ENCODE measurements at places on chromosomes 16 and 17.

GRCh38 chr16:26214581-26215174, 522.9 kb downstream of the HS3ST4 start:
- no peak for DNase-seq

GRCh38 chr16:9971907-9972306, 210.3 kb downstream of the GRIN2A start:
- DNase-seq = no peak

DNA sequence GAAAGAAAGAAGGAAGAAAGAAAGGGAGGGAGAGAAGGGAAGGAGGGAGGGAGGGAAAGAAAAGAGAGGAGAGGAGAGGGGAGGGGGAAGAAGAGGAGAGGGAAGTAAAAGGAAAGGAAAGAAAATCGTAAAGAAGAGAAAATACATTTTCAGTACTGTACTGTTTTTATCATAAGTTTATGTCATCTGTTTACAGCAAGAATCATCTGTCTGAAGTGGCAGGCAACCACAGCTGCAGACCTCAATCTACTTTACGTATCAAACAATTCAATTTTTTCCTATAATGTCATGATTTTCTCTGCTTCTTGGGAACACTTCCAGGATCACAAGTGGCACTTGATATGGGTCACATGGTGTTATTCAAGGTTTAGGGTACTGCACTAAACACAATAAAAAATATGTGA, 58.3 kb downstream of the USP32 start:
- no peak for DNase-seq

- no peak for DNase-seq
Measured at GRCh38 chr17:33192951-33193911, 99.9 kb downstream of the ASIC2 start.

DNA sequence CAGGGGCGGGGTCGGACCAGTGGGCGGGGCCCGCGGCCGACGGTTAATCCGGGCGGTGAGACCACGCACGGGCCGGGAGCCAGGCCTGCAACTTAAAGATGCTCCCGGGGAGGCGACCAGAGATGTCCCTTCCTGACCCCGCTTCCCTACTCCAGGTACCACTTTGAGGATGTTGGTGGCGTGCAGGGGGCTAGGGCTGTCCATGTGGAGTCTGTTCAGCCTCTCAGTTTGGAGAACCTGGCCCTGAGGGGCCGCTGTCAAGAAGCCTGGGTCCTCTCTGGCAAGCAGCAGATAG, 580 bp downstream of the RANGRF start:
- DNase-seq = no peak

- DNase-seq = no peak
Measured at GRCh38 chr16:57797526-57798266, 4.6 kb downstream of the KIFC3 start.

- no peak for DNase-seq
Measured at GRCh38 chr17:21379080-21379711, 3.0 kb downstream of the KCNJ12 start.

GRCh38 chr16:67456391-67457081, 24.4 kb downstream of the ATP6V0D1 start:
- DNase-seq = no peak

GRCh38 chr17:56960596-56961538, at the start of gene COIL:
Gene COIL (minus strand): TSS chr17:56961050. CDS start chr17:56961019, 31 bp downstream.
- DNase-seq = peak; percentile 97

- DNase-seq = no peak
Measured at GRCh38 chr16:4500272-4500671, 24.1 kb downstream of the HMOX2 start.

- DNase-seq = no peak
Measured at GRCh38 chr17:56639517-56639916, 46.0 kb downstream of the NOG start.

DNA sequence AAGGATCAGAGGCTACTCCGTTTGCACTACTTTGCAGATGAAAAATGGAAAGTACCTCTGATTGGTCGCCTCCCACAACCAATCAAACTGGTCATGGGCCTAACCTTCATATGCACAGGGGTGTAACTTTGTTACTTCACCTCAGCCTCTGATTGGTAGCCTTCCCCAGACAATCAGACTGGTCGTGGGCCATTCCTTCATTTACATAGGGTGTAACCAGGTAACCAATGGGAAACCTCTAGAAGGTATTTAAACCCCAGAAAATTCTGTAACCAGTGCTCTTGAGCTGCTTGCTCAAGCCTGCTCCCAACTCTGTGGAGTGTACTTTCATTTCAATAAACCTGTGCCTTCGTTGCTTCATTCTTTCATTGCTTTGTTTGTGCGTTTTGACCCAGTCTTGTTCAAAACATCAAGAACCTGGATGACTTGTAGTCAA, 39.2 kb upstream of the USP22 start:
- DNase-seq = no peak

GRCh38 chr16:6232056-6232455, 1100.6 kb upstream of the RBFOX1 start:
- DNase-seq = no peak

DNA sequence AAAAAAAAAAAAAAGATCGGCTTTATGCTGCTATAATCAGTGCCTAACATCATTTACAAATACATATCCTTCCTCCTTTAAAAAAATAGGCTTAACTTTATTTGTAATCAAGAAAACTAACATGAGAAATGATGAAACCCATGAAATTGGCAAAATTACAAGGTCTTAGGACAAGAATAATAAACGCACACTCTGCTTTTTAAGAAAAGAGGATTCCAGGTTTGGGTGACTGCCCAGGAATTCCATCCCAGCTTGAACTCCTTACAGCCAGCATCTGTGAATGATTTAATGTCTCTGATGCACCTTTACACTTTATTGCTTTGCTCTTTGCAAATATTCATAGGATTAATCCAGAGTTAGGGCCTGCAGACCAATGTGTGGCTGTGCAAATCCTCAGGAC, 196.0 kb downstream of the CBLN1 start:
- no peak for DNase-seq

GRCh38 chr17:18344021-18344420, 19.3 kb downstream of the SHMT1 start:
- no peak for DNase-seq

DNA sequence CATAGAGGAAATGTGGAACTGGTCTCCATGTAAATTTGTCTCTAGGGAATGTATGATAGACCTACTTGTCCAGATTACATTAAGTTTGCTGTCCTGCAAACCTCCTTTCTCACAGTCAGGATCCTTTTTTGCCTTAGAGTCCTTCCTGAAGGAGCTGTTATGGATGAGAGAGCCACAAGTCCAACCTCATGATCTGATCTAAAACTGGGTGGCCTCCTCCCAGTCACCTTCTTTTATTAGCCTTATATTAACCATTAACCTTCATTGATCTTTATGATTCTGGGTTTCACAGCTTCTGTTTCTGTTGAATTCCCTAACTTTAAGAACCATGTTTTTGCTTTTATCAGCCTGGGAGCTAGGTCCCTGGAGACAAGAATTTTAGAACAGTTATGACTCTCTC, 64.1 kb downstream of the NEUROD2 start:
- no peak for DNase-seq

DNA sequence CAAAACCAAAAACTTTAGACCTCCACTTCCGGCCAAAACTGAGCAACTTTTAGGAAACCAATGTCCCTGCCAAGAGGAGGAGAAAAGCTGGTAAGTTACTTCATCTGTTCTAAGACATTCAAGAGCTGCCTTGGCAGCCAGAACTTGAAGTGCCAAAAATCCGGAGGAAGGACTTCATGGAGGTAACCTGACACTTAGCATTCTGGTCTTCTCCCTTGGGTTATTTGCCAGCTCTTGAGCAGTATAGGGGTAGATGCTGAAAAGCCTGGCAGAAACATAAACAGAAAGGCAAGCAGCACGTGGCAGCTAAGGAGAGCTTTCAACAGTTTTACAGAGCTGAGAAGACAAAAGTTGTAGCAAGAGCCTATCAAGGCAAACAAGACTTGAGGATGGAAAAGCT, 53.2 kb downstream of the CDYL2 start:
- DNase-seq = no peak

- no peak for DNase-seq
Measured at GRCh38 chr17:81666092-81666341, 388 bp downstream of the OXLD1 start.

DNA sequence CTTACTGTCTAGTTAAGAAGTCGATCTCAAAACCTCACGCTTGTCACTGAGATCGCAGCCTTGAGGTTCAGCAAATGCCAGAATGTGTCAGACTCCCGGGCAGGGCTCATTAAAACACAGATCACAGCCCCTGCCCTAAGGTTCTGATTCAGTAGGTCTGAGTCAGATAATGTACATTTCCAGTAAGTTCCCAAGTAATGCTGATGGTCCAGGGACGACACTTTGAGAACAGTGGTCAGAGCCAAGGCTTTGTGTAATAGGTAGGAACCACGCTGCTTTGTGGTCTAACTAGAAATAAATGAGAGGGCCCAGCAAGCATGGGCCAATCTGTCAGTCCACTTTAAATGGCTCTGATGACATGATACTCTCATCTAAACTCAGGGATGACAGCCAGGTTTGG, 228.6 kb downstream of the ZFHX3 start:
- DNase-seq = no peak

GRCh38 chr17:73690676-73691075, 46.4 kb upstream of the SDK2 start:
- no peak for DNase-seq

DNA sequence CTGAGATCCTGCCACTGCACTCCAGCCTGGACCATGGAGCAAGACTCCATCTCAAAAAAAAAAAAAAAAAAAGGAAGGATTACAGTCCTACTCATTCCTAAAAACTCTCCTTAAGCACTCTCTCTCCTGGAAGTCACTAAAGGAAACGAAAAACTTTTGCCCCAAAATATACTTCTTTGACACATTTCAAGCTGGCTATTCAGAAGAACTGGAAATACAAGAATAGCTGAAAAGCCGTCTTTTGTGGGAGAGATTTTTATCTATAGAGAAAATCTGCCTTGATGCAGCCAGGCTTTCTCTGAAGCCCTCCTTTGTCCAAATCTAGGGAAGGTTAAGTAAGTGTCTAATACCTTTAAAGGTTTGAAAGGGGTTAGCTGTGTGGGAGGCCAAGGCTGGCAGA, 16.9 kb upstream of the MARVELD3 start:
- no peak for DNase-seq

DNA sequence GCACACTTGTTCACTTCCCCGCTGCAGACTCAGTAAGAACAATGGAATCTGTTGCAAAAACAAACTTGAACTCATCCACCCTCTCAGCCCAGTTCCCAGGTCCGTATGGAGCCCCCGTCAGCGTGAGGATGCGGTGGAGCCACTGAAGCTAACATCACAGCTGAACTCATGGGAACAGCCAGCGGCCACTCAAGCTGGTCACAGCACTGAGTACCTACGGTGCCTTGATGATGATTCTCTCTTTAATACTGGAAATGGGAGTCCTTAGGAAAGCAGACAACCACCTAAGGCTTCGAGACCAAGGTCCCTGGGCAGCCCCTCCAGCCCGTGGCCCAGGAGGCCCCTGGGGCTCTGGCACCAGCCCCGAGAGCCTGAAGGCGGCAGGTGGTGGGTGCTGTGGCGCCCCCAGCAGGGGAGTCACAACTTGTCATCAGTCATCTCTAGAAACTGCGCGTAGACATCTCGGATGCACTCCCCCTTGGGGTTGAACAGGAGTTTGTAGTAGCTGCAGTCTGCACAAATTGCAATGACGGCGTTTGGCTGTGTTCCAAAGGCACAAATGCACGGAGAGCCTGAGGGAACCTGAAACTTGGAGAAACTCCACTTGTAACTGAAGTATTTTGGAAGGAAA, 31.0 kb upstream of the RHOT1 start:
- peak; percentile 85 for DNase-seq

DNA sequence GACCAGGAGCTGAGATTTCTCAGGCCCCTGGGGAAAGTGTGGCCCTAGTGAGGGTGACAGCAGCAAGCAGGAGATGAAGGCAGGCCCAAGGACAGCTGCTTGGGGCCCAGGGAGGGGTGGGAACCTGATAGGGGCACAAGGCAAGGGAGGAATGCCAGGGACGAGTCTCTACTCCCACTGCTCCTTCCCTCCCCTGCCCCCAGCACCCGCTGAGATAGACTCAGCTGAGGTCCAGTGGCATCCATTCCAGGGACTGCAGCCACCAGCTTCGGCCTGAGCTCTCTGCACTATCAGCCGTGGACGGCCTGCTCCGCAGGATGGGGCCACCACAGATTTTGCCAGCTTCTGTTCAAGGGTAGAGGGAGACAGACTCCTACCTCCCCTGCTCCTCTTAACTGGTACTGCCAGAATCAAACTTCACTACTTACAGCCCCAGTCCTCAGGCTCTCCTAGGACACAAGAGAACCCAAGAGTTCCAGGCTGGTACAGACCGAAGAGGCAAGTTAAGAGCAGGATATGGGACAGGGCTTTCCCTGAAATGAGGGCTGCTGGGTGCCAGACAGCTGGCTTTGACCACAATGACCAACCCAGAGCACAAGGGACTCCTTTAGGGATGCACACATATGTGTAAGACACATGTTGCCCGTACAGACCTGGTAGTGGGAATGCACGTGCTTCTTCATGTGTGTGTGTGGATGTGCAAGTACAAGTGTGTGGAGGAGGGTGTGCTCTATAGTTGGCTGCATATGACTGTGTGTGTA, 5.5 kb downstream of the CACNB1 start:
- DNase-seq = no peak

DNA sequence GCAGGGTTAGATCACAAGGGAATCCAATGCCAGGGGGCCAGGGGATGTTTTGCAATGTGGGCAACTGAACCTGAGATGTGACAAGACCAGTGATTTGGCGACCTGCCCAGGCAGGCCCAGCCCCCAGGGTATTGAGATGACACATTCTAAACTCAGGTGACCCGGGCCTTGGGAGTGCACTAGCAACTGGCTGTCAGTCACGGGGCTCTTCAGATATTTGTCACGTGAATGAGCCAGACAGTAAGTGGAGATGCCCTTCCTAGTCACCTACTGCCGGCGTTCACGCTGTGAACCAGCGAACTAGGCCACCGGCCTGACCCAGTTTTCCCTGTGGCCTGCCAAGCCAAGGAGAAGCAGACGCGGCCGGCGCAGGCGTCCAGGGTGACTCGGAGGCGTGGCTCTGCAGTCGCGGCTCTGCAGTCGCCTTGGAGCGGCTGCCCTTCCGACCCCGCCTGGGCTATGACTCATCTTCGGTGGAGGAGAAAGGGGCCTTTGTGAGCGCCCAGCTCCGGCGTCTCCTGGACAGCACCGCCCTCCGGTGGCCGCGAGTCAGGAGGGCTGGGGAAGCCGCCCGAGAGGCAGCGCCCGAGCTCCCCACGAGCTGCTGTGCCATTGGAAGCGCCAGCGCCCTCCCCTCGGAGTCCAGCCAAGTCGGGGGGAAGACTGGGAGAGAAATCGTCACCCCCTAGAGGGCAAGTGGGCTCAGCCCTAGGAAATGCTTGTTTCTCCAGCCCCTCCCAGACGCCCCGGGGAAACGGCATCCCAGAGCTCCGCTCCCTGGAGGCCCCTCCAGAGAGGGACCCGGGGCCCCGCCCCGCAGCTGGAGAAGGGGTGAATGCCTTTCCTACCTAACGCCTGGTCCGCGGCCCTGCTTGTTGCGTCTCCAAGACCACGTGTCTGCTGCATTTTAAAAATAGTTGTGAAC, 38.8 kb downstream of the WSB1 start:
- DNase-seq = peak; percentile 99

- DNase-seq = no peak
Measured at GRCh38 chr17:74186498-74186897, 17.0 kb upstream of the RPL38 start.

- no peak for DNase-seq
Measured at GRCh38 chr17:67992548-67993152, 3.6 kb downstream of the C17orf58 start.

Data from sciatic nerve (tissue), 2 donors.